ENCODE measurements at places on chromosomes 12 and 14. TPM values are rescaled to one million over a fixed set of nuclear protein-coding genes. Genes with fewer than 3 reads are reported as not detected.
A peak's percentile ranks its signal among the peaks of the same experiment; 100 is the strongest.

DNA sequence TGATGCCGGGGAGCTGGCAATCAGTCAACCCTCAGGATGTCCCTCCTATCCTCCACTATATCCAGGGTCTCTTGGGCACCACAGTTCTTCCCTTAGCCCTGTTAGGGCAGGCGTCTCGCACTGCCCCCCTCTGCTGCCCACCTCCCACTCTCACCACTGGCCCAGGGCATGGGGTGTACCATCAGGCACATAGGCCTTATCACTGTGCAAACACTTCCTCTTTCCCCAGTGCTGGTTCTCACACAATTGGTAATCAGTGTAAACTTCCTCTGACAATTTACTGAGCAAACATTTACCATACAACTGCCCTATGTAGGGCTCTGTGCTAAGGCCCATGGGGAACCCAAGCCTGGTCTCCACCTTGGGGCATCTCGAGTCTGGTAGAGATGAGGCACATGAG, 20.1 kb upstream of the TMED10 start:
- peak; percentile 56 for DNase-seq

The TAS2R7 gene
- not detected for total RNA-seq

The PRH2 gene
- not detected for total RNA-seq

The ALKBH2 gene
- total RNA-seq, result 8.0 TPM

GRCh38 chr14:61140271-61140670, 140.9 kb downstream of the TMEM30B start:
- DNase-seq, result no peak

The NABP2 gene
- 32.9 TPM for total RNA-seq

The AKAP5 gene
- 0.68 TPM for total RNA-seq

The SMARCC2 gene
- 51.2 TPM for total RNA-seq

The LGR5 gene
- total RNA-seq, result not detected

The SLC15A4 gene
- 30.2 TPM for total RNA-seq

The BATF gene
- 3.2 TPM for total RNA-seq

- no peak for DNase-seq
Observed at GRCh38 chr14:100692256-100692655, 34.4 kb upstream of the DLK1 start.

DNA sequence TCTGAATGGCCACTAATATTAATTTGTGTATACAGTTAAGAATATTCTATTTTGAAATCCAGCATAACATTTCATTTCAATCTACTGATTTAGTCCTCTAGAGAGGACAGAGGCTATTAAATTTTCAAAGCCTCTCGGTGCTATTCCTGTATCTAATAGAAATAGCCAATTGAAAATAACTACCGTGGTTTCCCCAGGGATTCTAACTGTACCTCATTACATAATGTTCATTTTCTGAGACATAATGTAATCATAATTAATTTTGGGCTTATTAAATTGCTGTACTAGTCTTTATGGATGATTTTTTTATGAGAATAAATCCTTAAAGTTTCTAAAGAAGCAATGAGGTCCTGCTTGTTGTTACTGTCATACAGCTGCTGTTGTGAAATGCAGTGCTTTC, 38.6 kb upstream of the ACSS3 start:
- DNase-seq, result no peak

The AP5M1 gene
- total RNA-seq, result 23.7 TPM
